ENCODE measurements at places on chromosomes 11 and 22. TPM values are rescaled to one million over a fixed set of nuclear protein-coding genes. Genes with fewer than 3 reads are reported as not detected.

Gene OR8D4
- total RNA-seq = not detected

Gene SERPIND1
- total RNA-seq = not detected

Gene CLDN5
- total RNA-seq = 7.4 TPM

Gene ZDHHC8
- 119 TPM for total RNA-seq

Gene DEFB131B
- total RNA-seq = not detected

- H3K4me3 ChIP-seq = no peak overlapping the region
- DNase-seq = no peak
- no peaks in the 10 kb centered on the region for H3K36me3 ChIP-seq
- no peak overlapping the region for H3K27ac ChIP-seq
- H3K27me3 ChIP-seq = no peaks in the 10 kb centered on the region
- no peaks in the 10 kb centered on the region for H3K4me1 ChIP-seq
Measured at GRCh38 chr11:109894242-109894641, 198.9 kb upstream of the ZC3H12C start.

DNA sequence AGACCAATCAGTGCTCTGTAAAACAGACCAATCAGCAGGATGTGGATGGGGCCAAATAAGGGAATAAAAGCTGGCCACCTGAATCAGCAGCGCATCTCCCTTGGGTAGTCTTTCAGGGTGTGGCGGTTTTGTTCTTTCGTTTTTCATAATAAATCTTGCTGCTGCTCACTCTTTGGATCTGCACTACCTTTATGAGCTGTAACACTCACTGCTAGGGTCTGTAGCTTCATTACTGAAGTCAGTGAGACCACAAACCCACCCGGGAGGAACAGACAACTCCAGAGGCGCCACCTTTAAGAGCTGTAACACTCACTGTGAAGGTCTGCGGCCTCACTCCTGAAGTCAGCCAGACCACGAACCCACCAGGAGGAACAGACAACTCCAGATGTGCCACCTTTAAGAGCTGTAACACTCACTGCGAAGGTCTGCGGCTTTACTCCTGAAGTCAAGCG is 175.5 kb upstream of the PDGFD start:
- H3K4me3 ChIP-seq = no peak overlapping the region
- no peak overlapping the region for H3K27ac ChIP-seq
- H3K27me3 ChIP-seq = no peaks in the 10 kb centered on the region
- H3K36me3 ChIP-seq = no peaks in the 10 kb centered on the region
- DNase-seq = no peak
- no peaks in the 10 kb centered on the region for H3K4me1 ChIP-seq

DNA sequence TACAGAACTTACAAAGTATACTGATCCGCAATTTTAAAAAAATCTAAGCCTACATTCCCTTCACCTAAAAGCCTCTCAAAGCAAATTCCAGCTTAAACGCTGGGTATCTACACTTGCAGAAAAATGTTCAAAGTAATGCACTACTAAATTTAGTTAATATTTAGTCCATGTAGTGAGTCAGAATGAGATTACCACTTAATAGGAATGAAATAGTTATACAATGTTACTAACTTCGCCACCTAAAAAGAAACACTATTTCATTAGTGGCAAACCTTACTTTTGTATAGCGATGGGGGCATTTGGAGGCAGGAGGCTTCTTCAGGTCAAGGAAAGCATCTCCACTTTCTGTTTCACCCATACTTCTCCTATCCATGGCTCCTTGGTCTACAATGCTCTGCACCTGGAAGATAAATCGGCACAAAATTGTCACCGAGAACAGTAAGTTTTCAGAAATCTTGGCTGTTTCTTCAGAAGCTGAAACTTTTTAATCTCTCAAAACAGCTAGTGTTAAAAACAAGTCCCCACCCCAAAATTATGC is 1.2 kb downstream of the EIF4ENIF1 start:
- no peaks in the 10 kb centered on the region for H3K27me3 ChIP-seq
- peaks cover 13% of the 10 kb centered on the region for H3K4me1 ChIP-seq
- no peak for DNase-seq
- H3K36me3 ChIP-seq = no peaks in the 10 kb centered on the region

DNA sequence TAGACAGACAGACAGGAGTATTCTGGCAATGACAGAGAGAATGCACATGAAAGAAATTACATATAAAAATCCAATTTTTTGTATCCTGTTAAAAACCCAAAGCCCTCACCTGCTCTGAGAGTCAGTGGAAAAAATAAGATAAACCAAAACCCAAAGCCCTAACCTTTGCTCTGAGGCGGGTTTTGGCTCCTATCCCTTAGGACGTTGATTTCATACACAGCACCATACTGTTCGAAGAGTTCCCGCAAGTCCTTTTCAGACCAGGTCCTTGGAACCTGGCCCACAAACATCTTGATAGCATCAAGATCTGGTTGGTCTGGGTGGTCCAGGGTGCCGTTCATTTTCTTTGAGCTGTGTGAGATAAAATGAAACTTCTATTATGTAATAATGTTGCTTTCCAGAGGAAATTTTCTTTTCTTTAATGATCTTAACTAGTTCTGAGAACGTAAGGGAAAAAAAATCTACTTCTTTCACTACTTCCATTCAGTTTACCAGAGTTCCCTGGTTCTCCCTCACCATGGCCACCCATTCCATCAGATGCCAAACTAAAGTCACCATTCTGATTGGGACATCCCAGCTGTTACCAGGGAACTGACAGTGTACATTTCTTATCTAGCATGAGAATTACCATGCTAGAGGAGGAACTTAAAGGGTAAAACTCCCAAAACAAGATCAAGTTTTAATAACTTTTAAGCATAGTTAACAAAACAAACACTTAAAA is 39.9 kb upstream of the RAPSN start:
- no peaks in the 10 kb centered on the region for H3K27me3 ChIP-seq
- DNase-seq = no peak
- H3K27ac ChIP-seq = no peak overlapping the region
- H3K4me3 ChIP-seq = no peak overlapping the region

DNA sequence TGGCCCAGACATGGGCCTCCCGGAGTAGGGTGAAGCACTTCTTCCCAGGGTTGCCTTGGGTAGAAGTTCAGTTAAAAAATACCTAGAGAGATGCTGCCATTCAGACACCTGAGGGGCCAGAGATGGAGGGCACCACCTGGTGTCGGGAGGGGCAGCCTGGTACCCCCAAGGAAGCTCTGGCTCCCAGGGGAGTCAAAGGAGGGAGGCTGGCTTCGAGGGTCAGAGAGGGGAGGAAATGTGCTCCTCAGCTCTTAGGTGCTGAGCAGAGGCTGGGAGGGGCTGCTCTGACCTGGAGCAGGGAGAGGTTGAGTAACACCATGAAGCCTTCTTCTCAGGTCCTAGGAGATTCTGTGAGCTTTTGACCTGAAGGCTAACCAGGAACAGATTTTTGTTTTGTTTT is 1.1 kb downstream of the USP35 start:
- no peak overlapping the region for H3K27ac ChIP-seq
- peaks cover 5% of the 10 kb centered on the region for H3K36me3 ChIP-seq
- no peak for DNase-seq
- H3K4me1 ChIP-seq = peaks cover 33% of the 10 kb centered on the region

GRCh38 chr22:32564170-32565001 is 89.8 kb downstream of the FBXO7 start:
- no peak overlapping the region for H3K27ac ChIP-seq
- H3K27me3 ChIP-seq = peaks cover 15% of the 10 kb centered on the region
- peaks cover 9% of the 10 kb centered on the region for H3K36me3 ChIP-seq
- peaks cover 5% of the 10 kb centered on the region for H3K4me1 ChIP-seq
- no peak overlapping the region for H3K4me3 ChIP-seq

GRCh38 chr11:92861634-92862033 is 107.8 kb upstream of the MTNR1B start:
- H3K27me3 ChIP-seq = peaks cover 2% of the 10 kb centered on the region
- DNase-seq = no peak
- H3K4me3 ChIP-seq = no peak overlapping the region
- peaks cover 4% of the 10 kb centered on the region for H3K4me1 ChIP-seq
- no peaks in the 10 kb centered on the region for H3K36me3 ChIP-seq

- no peak for DNase-seq
- H3K27ac ChIP-seq = no peak overlapping the region
- H3K36me3 ChIP-seq = no peaks in the 10 kb centered on the region
- H3K27me3 ChIP-seq = no peaks in the 10 kb centered on the region
- H3K4me3 ChIP-seq = no peak overlapping the region
Measured at GRCh38 chr11:128040603-128041002, 546.8 kb downstream of the ETS1 start.

DNA sequence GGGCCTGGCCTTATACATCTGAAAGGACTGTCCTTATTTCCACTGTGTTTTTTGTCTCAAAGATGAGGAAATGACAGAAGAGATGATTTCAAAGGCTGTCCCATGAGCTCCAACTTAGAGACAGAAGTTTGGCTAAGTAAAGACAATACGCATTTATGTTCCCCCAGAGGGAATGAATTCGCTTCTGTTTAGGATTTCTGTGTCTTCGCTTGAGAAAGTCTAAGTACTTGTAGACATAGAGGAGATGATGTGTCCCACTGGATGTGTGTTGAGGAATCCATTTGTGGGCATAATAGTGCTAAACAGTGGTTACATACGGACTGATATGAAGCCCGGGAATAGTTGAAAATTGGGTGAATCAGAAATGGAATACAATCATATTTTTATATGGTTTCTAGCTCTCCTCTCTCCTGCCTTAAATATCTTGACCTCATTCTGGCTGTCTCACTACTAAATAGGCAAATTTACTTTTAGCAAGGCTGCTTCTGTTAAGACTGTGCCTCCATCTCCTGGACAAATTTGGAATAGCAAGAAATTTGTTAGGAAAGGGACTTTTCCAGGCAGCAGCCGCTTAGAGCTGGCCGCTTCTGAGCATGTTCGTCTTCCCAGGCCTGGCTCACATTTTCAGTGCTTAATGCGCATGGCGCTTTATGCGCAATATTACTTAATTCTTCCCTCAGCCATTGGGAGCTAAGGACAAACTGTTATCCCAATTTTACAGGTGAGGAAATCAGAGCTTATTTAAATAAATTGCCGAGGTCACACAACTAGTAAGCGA is 1.9 kb upstream of the PEX26 start:
- DNase-seq = peak; percentile 29
- peaks cover 5% of the 10 kb centered on the region for H3K36me3 ChIP-seq
- no peak overlapping the region for H3K27ac ChIP-seq
- peaks cover 12% of the 10 kb centered on the region for H3K4me1 ChIP-seq

GRCh38 chr22:22870577-22871404 is 16.8 kb upstream of the IGLL5 start:
- H3K27ac ChIP-seq = no peak overlapping the region
- no peaks in the 10 kb centered on the region for H3K4me1 ChIP-seq
- H3K4me3 ChIP-seq = no peak overlapping the region
- DNase-seq = no peak
- H3K36me3 ChIP-seq = peaks cover 5% of the 10 kb centered on the region
- H3K27me3 ChIP-seq = peaks cover 2% of the 10 kb centered on the region

DNA sequence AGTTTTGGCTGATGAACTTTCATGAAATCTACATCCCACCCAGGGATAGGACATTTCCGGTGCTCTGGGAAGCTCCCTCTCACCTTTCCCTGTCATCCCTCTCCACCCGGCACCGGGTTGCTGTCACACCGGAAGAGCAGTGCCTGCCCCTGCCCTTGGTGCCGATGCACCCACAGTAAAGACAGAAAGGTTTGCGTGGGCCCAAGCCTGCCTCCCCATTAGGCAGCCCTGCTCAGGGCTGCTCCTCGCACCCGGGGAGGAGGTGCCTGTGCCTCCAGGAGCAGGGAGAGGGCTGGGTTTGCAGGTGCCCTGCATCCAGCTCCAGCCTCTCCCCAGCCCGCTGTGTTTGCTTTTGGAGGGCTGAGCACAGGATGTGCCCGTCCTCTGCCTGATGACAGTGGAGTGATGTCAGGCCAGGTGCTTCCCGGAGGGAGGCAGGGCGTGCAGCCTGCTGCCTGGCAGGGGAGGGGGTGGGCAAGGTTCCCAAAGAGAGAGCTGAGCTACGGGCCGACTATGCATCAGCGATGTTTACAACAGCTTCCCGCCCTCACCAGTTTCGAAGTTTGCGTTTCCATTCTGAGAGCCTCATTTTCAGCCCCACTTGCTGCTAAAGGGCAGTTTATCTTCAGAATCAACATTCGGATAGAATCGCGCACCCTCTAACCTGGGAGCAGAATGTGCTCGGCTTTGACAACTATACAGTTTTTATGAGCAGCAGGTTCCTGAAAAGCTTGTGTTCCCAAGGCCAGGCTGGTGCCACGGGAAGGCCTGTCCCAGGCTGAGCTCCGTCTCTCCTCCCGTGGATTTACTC is 83.2 kb upstream of the CLDN5 start:
- peaks cover 4% of the 10 kb centered on the region for H3K27me3 ChIP-seq
- H3K36me3 ChIP-seq = no peaks in the 10 kb centered on the region
- no peak for DNase-seq
- H3K4me3 ChIP-seq = no peak overlapping the region
- no peak overlapping the region for H3K27ac ChIP-seq
- H3K4me1 ChIP-seq = peaks cover 2% of the 10 kb centered on the region

DNA sequence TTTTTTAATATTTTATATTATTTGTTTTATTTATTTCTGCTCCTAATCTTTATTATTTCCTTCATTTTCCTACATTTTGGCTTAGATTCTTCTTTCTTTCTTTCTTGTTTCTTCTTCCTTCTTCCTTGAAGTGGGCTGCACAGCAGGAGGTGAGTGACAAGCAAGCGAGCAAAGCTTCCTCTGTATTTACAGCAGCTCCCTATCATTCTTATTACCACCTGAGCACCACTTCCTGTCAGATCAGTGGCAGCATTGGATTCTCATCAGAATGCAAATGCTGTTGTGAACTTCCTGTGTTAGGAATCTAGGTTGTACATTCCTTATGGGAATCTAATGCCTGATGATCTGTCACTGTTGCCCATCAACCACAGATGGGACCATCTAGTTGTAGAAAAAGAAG is 784.9 kb upstream of the LUZP2 start:
- no peaks in the 10 kb centered on the region for H3K36me3 ChIP-seq
- H3K4me1 ChIP-seq = no peaks in the 10 kb centered on the region
- no peak overlapping the region for H3K27ac ChIP-seq
- no peak for DNase-seq
- H3K4me3 ChIP-seq = no peak overlapping the region

DNA sequence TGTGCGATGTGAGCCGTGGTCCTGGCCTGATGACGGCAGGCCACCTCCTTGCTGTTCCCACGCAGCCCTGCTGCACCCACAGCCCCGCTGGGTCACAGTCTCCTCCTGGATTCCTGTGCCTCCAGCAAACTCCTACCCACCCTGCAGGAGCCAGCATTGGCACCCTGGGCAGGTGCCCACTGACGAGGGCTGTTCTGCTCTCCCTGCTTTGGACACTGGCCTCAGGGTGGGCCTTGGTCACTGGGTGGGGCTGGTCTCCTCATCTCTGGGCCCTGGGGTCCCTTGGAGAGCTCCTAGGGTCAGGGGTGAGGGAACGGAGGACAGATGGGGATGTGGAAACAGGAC is 12.7 kb downstream of the TSPAN4 start:
- H3K4me3 ChIP-seq = peak overlapping the region; percentile 38
- H3K27ac ChIP-seq = peak overlapping the region; percentile 55
- DNase-seq = no peak
- H3K4me1 ChIP-seq = peaks cover 22% of the 10 kb centered on the region

DNA sequence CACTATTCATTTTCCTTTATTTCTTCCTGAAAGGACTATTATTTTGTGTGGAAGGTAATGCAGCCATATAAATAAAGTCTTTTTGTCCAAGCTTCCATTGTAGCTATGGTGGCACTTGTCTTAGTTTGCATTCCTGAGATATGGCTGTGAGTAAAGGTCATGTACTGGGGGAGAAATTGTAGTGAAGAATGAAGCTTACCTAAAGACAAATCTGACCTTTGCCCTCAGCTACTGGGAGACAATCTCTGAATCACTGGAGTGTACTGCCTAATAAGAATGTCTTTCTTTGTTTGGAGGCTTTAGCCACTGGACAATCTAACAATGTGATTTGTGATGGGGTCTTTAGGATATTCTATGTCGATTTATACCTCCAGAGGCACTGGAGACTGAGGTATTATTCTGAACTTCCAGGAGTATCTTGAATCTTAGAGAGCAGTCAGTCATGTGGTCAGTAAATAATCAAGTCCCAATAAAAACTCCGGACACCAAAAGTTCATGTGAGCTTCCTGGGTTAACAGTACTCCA is 39.7 kb upstream of the OR5AK2 start:
- no peaks in the 10 kb centered on the region for H3K36me3 ChIP-seq
- H3K4me1 ChIP-seq = no peaks in the 10 kb centered on the region
- no peaks in the 10 kb centered on the region for H3K27me3 ChIP-seq

All from glutamatergic neuron (in vitro differentiated cells).